ENCODE measurements at places on chromosomes 4 and X.

- no peak for DNase-seq
These were observed 311.8 kb downstream of the HS3ST1 start for GRCh38 chr4:11116940-11117339.

DNA sequence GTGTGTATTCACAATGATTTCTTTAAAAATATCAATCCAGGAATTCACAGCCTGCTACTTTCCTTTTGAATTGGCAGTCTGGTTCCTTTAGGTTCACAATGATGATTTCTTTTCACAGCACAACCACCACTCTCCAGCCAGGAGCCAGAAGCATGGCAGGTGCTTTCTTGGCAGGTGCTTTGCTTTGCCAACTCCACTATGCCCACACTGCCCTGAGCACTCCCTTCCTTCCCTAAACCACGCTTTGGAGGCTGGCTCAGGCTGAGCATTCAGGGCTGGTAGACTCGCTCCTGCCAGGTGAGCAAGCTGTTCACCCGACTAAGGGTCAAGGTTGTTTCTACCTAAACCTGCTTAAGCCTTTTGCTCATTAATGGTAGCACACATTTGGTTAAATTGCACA, 184.5 kb downstream of the SH3KBP1 start:
- DNase-seq: no peak

DNA sequence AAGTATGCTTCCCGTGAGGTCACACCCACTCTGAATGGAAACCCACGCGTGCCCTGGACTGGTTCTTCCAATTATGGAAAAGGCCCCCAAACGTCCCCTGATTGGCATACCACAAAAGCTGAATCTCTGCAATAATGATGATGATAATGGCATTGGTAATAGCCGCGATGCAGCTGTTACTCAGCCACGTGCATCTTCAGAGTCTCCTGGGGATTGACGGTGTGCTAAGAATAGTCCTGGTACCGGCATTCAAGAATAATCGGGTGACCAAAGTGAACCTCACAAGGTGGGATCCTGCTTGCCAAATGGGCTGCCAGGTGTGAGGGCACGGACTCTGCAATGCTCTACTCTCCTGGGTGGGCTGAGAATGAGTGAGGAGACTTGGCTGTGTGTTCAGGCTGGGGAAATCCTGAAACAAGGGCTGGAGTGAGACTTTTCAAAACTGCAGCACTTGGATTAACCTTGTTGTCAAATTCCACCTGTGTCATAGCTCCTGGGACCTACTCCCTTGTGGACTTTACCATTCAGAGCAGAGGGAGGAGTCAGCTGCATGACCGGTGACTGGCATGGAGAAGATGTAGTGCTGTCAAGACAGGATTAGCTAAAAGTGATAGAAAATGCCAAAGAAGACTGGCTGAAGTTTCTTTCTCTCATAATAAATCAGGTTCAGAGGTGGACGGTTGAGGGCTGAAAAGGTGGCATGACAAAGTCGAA, 615.4 kb downstream of the MID1IP1 start:
- no peak for DNase-seq

GRCh38 chr4:90992213-90992612, 865.0 kb downstream of the CCSER1 start:
- DNase-seq: no peak

GRCh38 chr4:21013501-21013900, 313.2 kb downstream of the PACRGL start:
- no peak for DNase-seq

DNA sequence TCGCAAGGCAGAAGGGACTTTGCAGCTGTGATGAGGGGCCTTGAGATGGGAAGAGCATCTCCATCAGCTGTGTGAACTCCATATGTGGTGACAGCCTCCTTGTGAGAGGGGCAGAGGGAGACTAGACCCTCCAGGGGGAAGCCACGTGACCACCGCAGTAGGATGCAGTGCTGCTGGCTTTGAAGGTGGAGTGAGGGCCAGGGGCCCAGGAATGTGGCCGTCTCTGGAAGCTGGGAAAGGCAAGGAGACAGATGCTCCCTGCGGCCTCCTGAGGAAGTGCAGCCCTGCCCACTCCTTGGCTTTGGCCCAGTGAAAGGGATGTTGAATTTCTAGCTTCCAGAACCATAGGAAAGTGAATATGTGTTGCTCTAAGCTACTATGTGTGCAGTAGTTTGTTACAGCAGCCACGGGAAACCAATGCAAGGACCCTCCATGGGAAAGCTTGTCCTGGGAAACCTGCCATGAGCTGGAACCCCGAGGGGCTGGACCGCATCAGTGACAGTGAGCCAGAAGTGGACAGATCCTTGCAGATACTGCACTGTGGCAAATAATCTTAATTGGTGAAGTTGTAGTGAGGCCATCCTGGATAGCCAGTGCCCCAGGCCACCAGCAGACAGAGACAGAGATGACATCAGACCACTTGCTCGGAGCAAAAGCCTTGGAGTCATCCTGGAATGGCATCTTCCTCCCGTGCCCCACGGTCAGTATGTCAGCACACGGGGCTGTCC, 35.4 kb upstream of the SORCS2 start:
- peak; percentile 60 for DNase-seq

- no peak for DNase-seq
These were observed 922.5 kb downstream of the RPA4 start for GRCh38 chrX:97806238-97806637.

DNA sequence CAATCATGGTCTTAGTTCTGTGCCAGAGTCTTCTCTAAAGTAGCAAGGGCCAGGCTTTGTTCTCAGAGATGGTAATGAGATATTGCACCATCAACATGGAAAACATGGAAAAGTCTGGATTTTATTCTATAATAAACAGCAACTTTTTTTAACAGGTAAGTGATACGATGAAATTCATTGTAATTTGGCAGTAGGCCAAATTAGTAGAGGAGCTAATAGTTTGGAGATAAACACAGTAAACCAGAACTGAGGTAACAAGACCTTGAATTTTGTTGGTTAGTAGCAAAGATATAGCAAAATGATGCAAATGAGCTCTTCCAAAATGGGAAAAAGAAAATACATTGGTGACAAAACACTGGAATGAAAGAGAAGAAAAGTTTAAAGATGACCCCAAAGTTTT, 126.6 kb downstream of the TET2 start:
- no peak for DNase-seq

DNA sequence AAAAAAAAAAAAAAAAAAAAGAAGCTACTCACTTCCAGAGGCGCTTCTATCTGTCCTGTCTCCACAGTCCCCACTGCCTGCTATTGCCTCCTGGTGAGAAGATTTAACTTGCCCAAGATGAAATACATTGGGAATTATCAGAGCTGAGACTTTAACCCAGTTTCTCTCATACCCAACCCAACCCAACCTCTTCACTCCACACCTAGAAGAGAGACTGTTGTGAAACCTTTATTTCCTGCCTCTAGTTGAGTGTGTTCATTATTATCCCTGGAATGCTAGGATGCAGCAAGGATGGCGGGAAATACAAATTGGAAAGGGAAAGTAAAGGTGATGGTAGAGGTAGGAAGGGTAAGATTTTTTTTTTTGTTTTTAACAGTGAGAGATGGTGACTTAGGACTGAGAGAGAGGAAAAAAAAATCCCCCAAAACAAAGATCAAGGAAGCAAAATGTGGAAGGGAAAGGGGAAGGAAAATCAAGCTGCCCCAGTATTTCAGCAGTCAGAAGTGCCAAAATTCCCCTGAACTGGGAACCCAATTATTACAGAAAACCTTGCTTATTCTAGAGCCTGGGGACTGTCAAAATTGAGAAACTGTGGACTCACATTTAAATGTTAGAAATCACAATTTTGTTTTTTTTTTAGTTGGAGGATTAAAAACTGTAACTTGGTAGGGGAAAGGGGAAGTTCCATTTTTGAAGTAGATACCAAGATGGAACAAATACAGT, 253.0 kb downstream of the PTTG2 start:
- no peak for DNase-seq

DNA sequence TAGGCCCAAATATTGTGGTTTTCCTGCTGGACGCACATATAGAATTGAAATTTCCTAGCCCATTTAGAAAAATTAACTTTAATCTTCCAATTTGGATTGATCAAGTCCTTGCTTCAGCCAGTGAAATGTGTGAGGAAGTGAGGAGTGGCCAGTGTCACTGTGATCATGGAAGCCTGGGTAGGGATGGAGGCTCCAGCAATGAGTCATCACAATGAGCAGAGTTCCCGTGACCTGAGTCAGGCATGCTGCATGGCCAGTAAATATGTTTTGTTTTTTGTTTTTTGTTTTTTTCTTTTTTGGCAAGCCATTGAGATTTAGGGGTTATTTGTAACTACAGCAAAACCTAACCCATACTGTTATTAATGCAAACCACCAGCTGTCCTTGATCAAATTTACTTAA, 52.1 kb downstream of the IDS start:
- DNase-seq: peak; percentile 69
